ENCODE measurements at places on chromosomes 4 and X.

DNA sequence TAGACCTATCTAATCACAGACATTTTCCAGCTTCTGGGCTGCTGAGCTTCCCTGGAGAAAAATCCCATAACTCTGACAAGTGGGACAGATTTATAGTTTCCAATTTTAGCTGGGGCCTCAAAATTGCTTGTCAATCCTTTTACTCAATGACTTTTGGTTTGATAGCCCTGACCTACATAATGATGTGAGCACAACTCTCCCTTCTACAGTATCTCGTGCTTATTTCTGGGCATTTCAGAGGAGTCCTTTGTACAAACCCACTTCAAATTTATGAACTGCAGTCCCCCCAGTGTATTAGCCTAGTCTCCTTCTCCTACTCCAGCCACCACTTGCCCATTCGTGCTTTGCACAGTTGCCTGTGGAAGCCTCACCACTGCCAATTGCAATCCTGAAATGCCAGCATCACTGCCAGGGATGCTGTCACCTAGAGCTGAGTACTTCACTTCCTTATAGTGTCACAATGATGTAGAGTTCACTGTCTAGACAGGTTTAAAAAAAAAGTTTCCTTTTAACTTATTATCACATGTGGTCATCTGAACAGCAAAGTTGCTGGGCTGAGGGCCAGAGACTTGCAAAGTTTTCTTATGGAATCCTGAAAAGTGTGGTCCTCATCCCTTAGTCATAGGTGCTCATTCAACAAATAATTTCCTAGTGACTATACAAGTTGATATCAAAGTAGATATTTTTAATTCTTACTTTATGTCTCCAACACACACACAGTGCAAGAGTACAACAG, 21.2 kb downstream of the TRAM1L1 start:
- no peak for DNase-seq

DNA sequence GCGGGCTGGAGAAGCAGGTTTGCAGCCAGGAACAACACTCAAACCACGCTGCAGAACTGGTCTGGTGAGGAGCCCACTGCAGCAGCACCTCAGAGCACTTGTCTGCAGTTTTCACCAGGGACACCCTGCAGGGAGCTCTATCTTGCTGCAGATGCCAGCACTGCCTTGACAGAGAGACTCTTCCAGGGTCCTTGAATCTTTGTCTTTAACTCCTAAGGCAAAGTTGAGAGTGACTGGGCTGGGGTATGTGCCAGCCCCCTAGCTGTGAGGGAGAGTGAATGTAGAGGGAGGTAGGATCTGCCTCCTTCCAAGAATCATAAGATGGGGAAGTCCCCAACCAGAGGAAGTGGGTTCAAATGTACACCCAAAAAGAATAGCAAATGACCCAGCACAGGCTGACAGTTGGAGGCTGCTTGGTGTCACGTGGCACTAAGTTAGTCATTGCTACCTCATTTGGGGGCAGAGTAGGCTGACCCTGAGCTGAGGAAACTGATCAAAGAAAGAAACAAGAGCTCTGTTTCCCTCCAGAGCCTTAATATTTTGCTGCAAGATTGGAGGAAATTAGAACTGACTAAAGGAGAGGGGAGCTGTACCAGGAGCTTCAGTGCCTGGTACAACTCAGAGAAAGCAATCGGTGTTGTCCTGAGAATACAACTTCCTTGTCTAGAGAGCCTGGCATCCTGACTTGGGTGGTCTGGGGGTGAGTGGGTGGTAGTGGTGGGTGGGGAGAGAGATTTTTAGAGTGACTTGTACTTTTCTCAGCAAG, 28.2 kb upstream of the HUWE1 start:
- peak; percentile 56 for DNase-seq

DNA sequence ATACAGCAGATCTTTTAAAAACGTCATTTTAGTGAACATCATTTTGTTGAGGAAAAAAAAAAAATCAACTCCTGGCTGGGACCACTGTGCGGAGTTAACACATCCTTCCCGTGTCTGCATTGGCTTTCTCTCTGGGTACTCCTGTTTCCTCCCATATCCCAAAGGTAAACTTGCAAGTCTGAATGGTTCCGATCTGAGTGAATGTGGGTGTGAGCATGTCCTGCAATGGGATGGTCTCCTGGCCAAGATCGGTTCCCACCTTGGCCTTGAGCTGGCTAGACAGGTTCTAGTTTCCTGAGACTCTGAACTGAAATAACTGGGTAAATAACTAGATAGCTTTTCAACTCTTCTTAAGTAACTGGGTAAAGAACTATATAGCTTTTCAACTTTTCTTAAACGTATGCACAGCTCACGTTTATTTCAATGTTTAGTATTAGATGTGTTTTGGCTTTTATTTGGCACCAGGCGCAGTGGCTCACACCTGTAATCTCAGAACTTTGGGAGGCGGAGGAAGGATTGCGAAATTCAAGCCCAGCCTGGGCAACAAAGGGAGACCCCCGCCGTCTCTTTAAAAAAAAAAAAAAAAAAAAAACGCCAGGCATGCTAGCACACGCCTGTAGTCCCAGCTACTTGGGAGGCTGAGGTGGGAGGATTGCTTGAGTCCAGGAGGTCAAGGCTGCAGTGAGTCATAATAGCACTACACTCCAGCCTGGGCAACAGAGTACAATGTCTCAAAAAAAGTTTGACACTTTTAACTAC, 14.0 kb downstream of the RBMX start:
- no peak for DNase-seq

- no peak for DNase-seq
Measured at GRCh38 chr4:95869961-95870500, 30.1 kb downstream of the PDHA2 start.

GRCh38 chr4:141047228-141047884, 85.9 kb downstream of the RNF150 start:
- no peak for DNase-seq

- no peak for DNase-seq
Measured at GRCh38 chr4:41061482-41062185, 152.7 kb downstream of the APBB2 start.

DNA sequence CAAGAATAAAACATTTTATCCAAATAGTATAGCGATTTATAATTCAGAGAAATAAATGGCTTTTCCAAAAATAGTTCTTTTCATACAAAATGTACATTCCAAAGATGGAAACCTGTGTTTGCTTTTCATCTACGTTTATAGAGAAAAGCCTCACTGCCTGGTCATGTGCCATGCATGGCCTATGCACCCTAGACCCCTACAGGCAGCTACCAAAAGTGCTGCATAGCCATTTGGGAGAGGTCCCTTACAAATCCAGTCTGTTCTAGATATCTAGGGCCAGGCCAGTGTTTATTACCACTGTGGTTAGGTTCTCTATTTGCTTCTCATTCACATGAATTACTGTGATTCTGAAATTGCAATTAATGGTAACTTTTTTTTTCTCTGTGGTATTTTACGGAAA, 17.2 kb downstream of the HMGB2 start:
- no peak for DNase-seq

- no peak for DNase-seq
Measured at GRCh38 chr4:112674376-112674775, 37.4 kb downstream of the LARP7 start.

GRCh38 chr4:160038615-160039014, 935.7 kb downstream of the RAPGEF2 start:
- no peak for DNase-seq

DNA sequence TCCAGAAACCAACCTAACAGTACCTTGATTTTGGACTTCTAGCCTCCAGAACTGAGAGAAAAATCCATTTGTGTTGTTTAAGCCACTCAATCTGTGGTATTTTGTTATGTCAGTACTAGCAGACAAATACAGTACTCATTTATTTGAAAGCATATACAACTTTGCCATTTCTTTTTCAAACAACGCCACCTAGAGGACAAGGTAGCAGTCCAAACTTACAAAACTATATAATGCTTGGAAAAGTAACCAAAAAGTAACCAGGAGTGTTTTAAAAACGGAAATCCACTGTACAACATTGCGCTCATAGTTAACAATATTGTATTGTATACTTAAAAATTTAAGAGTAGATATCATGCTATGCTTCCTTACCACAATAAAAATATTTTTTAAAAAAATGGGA, 37.0 kb upstream of the FGF13 start:
- DNase-seq, result no peak

DNA sequence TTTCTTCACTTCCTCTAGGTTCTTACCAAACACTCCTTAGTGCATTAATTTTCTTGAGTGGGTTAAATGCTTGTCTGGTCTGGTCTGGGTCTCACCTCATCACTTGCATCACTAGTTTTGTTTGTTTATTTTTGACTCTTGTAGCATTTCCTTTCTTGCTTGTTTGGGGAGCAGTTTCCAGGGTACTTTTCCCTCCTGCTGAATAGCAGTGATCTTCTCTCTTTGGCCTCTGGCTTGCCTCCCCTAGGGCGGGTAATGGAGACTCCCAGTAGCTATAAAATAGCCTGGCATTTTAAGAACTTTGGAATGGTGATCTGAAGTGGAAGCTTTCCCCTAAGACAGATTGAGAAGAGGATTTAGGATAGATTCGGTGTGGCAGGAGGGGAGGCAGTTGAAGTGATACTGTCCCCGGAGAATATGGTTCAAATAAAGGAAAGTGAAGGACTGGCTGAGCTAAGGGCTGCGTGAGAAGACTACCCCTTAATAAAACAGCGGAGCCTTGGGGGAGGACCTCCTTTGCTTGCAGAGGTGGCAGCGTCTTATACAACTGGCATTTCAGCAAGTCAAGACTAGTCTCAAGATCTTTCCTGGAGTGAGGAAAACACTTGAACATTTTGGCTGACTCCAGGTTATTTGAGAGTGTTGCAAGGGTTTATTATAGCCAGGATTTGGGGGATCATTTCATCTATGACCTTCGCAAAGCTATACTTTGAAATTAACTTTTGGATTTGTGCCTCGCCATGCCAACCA, 190.6 kb downstream of the FRAS1 start:
- DNase-seq, result no peak

- DNase-seq, result no peak
Measured at GRCh38 chr4:83223781-83224180, 60.8 kb downstream of the COQ2 start.

DNA sequence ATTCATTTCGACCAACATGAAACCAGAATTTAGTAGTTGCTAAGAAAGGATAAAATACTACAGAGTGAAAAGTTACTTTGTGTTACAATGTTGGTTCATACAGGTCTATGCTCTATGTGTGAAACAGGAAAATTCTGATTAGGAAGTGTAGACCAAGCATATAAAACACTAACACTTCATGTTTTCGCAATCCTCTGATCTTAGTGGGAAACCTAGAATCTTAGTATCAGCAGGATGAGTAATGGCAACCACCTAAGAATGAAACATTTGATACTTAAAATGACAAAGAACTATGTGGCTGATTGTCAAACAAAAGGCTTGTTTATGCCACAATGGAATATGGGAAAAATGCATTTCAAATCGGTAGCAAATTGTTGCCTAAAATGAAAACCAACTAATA, 116.1 kb downstream of the AMMECR1 start:
- no peak for DNase-seq

- DNase-seq, result no peak
Measured at GRCh38 chr4:159766241-159766640, 663.4 kb downstream of the RAPGEF2 start.

- no peak for DNase-seq
Measured at GRCh38 chrX:1493877-1494510, 41.3 kb upstream of the ASMTL start.

GRCh38 chr4:26766141-26766540, 94.5 kb upstream of the STIM2 start:
- no peak for DNase-seq

GRCh38 chr4:183618681-183619080, 40.3 kb downstream of the RWDD4 start:
- no peak for DNase-seq

GRCh38 chr4:73161527-73162185, 92.1 kb upstream of the COX18 start:
- DNase-seq, result no peak

GRCh38 chrX:155231163-155231562, 14.9 kb downstream of the VBP1 start:
- DNase-seq, result no peak

GRCh38 chr4:118967393-118967792, 78.7 kb downstream of the SYNPO2 start:
- DNase-seq, result no peak

GRCh38 chr4:165328101-165328425, 594 bp downstream of the MSMO1 start:
- DNase-seq, result no peak

DNA sequence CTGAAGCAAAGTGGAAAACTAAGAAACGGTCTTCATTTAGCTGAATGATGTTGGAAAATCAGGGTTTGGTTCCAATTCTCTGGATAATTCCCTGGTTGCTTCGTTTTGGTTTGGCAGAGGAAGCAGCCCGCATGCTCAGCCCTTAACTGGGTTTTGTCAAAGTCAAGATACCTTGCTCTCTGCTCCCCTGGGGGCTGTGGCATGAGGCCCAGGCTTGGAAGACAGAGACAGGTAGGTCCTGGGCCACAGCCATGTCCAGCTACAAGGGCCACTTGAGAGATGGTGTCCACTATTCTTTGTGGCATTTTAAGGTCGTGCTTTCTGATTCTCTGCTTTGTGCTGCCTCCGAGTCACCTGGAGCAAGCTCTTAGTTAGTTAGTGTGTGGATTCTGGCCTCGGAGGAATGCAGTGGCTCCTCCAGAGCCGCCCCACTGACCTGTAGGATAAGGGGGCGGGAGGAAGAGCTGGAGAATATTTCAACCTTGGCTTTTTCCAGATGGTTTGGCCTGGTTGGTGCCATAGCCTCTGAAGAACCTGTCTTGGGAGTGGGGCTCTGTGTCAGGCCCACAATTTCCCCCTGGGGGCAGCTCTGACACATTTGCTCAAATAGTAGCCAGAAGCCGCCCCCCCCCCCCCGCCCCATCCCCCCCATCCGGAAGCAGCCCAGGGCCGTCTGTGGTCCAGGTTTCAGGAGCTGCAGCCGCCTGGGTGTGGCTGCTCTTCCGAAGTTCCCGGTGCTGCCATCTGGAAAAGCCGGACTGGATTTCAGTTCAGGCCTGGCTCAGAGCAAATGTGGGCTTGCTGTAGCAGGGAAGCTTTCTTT, 147.1 kb downstream of the NHS start:
- no peak for DNase-seq

DNA sequence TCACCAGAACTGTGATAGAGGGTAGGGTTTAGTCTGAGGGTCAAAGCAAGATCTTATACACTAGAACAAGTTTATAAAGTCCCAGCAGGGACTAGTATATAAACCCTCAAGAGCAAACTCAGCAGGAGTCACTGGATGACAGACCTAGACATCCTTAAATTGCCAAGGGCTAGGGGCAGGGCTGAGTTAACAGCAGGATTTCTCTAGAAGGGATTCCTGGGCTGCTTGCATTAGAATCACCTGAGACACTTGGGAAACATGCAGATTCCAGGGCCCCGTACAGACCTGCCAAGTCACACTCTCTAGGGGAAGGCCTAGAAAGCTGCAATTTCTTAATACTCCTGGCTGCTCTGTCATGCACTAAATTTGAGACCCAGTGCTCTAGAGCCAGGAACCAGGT, 6.6 kb upstream of the GPR50 start:
- no peak for DNase-seq

- no peak for DNase-seq
Measured at GRCh38 chr4:1582227-1582626, 101.9 kb downstream of the FAM53A start.

DNA sequence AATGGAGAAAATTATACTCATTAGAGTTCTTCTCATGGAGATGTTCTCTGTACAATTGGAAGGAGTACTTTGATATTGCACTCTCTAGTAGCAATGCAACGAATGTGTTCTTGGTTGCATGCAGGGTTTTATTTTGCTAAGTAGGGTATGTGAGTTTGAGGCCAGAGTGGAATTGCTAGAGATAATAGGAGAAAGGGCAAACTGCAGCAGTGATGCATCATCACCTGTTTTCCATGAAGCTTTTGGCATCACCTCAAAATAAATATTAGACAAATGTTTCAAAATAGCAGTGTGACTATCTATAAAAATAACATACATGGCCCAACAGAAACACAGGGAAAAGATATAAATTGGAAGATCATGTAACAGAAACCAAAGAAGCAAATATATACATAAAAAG, 93.3 kb downstream of the TIGD2 start:
- no peak for DNase-seq
